Stimulated activated CD8-positive, alpha-beta memory T cell treated with anti-CD3 and anti-CD28 coated beads, Interleukin-15, amount 100 ng/mL, for 4 hours (primary cell): ENCODE measurements at places on chromosomes 5 and 9.
A peak's percentile ranks its signal among the peaks of the same experiment; 100 is the strongest.

DNA sequence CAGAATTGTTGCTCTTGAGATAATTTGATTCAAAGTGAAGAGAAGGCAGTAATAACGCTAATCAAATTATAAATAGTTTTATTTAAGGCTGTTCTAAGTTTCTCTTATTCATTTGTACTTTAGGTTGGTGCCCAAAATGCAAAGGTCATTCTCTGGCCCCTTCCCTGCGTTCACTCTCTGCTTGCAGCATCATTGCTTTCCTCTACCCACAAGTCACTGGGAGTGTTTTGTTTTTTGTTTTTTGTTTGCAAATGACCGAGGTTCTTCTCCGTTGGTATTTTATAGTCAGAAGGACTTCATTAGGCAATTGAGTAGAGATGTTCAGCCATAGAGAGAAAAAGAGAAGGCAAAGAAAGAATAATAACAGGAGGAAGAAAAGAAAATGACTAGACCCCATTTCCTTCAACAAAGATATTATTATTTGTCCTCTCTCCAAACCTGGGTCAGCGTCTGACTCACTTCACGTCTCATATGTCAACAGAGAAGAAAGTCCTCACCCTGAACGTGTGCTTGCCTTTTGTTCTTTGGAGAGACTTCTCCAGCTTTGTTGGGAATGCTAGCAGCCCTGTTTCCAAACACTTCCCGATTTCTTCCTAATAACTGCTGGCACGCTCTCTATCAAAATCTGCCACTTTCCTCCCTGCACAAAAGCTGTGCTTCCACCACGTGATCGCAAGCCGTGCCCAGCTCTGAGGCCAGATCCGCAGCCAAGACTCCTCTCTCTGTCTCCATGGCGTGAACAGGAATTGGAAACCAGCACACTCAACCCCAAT is 119.8 kb downstream of the EBF1 start:
- no peak for DNase-seq

DNA sequence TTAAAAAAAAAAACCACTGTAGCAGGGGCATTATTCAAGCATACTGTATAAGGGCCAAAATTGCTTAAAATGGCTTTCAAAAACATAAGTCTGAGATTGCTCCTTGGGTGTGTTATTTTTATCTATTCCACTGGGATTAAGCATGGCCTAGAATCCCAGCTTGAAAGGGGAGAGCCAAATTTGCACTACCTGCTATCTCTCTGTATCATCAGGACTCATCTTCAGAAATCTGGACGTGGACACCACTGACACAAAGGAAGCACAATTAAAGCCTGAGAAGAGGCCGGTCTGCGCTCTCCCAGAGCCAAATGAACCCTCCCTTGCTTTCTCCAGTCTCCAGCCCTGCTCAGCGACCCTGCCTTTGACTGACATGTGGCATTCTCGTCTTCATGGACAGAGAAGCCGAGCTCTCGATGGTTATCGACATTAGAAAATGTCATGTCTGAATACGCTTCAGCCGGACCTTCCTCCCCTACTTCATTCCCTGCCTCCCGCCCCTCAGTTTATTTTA is 151.3 kb downstream of the EBF1 start:
- DNase-seq = no peak

- peak; percentile 31 for DNase-seq
Observed at GRCh38 chr5:67166460-67167285, 29.9 kb downstream of the CD180 start.

- no peak for DNase-seq
Observed at GRCh38 chr5:110836851-110837250, 98.0 kb downstream of the SLC25A46 start.

DNA sequence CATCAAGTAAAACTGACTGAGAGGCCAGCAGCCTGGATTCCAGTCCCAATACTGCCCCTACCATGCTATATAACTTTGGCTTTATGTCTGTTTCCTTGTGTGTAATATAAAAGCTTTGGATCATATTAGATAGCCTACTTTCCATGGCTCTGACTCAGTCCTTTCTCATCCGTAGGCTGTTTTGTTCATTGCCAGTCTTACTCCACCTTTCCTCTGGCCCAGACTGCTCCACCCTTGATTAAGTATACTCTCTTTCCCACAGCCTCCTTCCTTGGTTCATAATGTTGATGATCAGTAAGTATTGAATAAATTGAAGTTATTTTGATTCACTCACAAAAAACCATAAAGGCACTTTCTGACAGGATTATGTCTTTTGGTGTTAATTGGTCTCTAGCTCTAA is 1.5 kb upstream of the MRPS30 start:
- no peak for DNase-seq

DNA sequence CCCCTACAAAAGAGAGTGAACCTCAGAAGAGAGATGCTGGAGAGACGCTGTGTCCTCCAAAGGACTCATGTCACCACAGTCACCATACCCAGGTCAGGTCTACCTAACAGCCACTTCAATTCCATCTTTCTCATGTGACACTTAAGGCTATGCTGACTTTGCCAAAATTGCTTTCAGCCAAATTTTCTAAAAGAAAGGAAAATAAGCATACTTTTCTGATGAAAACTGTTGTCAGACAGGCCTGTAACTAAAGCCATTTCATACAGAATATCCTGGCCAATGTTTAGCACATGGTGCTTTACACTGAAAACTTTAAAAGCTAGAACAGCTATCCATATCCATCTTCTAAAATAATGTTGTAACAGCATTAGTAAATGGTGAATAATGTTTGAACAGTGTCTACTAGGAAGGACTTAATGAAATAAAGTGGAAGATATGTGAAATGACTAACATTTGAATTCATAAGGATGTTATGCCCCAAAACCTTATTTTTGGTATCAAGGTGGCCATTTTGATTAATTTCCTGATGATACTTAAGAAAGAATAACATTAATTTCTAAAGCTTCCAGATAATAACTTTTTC is 97.2 kb downstream of the NFIB start:
- no peak for DNase-seq

DNA sequence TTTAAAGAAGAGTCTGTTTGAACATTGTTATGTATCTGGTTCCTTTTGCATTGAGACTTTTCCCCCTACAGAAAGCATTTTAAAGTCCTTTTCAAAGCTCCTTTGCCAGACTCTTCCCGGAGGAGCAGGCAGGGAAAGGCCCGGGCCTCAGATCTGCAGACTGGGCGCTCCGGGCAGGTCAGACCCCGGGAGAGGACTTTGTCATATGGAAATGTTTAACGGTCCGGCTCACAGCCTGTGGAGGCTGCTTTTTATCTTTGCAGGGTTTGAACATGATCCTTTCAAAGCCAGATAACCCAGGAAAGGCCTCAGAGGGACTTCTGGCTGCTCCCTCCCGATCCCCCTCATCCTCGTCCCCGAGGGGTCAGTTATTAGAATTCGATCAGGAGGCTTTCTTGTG is 82.1 kb upstream of the IRX2 start:
- no peak for DNase-seq

DNA sequence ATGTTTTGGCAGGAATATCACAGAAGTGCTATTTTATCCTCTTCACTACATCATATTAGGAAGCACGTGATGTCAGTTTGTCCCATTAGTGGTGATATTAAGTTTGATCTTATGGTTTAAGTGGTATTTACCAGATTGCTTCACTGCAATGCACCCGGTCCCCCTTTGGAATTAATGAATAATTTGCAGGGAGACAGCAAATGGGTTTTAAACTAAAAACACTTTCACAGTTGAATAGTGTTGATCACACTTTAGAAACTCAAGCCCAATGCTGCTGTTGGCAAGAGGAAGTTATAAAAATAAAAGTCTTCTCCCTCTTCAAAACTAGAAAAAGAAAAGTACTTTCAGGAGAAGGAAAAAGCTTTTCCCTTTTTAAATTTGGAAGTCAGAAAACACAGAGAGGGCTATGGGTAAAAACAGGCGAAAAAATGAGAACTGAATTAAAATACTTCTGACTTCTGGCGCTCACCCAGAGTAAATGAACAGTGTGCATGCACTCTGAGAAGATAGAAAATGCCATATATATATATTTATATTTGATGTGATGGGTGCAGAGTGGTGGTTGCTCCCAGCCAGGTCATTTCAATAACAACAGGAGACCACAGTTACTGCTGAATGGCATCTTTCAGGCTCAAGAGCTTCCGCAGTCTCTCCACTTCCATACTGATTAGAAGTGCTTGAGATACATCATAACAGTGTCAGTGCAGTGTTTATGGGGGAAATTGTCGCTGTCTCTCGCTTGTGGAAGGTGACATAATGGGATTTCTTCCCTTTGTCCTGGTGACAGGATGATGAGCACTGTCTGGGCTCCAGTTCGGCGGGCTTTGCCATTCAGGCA is 278.0 kb downstream of the ZSWIM6 start:
- DNase-seq = no peak

- DNase-seq = no peak
Observed at GRCh38 chr5:95725937-95726810, 5.0 kb upstream of the RHOBTB3 start.

DNA sequence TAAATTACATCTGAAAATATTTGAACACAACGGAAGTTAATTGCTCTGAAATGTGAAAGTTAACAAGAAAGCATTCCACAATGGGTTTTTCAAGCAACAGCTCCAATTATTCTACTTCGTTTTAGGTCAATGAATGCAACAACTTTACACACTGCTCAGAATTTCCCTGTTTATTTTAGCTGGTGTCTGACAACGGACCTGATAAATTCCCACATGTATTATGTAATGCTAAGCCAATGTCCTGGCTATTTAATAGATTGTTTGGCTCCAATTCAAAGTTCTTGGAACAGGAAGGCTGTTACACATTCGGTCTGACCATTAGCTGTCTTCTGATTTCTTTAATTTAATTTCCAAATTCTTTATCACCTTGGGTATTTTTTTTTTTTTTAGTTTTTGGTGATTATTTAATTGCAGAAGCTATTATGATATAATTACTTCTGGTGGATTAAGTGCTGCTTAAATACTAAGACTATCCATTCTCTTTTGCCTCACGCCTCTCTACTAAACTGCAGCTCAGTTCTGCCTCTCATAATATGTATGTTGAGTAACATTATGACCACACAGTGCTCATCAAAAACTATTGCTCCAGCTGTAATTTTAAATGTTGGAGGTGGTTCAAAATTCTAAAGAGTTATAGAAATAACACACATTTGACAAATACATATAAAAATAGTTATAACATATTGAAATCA is 57.9 kb downstream of the MEF2C start:
- DNase-seq = no peak

GRCh38 chr5:15079566-15079965 is 208.0 kb upstream of the ANKH start:
- DNase-seq = no peak

DNA sequence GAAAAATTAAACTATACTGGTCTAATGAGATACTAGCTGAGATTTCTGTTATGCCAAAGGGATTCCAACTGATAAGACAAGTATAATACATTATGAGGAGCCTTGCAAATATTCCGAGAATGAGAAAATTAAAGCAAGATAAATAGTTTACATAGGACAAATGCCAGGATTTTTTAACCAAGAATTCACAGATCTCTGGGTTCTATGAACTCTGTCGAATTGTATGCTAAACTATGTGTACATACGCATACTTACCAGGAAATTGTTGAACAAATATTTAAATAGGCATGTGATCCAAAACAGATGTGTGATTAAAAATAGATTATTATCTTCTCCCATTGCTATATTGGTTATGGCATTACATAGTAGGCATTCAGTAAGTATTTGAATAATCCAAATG is 616.6 kb downstream of the GABRG2 start:
- no peak for DNase-seq

DNA sequence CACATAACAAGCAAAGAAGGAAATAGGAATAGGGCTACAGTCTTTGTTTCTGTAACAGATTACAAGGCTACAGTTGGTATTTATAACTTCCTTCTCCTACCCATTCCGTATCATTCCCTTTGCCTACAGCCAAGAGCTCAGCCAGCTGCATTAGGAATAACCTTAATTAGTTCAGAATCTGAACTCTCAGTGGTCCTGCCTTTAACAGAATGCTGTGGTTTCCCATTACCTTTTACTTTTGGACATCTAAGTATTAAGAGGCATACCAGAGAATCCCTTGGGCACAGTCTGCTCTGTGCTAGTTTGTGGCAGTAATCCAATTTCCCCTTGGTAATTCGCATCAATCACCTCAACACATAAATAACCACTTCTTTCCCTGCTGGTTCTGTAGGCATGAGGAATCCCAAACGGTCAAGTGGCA is 44.2 kb downstream of the PKD2L2 start:
- DNase-seq = no peak

- DNase-seq = no peak
Observed at GRCh38 chr9:8223861-8224260, 424.3 kb upstream of the DMAC1 start.

- DNase-seq = no peak
Observed at GRCh38 chr5:10507575-10508096, 56.2 kb upstream of the ANKRD33B start.

GRCh38 chr9:19155106-19155935 is 28.0 kb upstream of the PLIN2 start:
- DNase-seq = no peak

- DNase-seq = no peak
Observed at GRCh38 chr5:167451076-167451475, 840.4 kb upstream of the WWC1 start.

DNA sequence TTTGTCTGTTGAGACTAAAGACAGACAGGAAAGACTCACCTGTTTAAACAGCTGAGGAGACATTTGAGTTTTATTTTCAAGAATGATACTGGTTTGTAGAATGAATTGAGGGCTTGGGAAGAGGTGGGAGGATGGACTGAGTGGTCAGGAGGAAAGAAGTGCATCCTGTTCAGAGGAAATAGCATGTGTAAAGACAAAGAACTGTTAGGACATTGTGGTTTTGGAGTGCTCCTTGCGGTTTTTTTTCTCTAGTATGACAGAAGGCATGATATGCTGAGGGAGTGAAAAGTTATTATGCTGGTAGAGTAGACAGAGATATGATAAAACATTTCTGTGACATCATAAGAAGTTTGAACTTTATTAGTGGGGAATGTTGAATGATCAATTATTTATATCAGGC is 270.7 kb upstream of the ELAVL2 start:
- DNase-seq = no peak

DNA sequence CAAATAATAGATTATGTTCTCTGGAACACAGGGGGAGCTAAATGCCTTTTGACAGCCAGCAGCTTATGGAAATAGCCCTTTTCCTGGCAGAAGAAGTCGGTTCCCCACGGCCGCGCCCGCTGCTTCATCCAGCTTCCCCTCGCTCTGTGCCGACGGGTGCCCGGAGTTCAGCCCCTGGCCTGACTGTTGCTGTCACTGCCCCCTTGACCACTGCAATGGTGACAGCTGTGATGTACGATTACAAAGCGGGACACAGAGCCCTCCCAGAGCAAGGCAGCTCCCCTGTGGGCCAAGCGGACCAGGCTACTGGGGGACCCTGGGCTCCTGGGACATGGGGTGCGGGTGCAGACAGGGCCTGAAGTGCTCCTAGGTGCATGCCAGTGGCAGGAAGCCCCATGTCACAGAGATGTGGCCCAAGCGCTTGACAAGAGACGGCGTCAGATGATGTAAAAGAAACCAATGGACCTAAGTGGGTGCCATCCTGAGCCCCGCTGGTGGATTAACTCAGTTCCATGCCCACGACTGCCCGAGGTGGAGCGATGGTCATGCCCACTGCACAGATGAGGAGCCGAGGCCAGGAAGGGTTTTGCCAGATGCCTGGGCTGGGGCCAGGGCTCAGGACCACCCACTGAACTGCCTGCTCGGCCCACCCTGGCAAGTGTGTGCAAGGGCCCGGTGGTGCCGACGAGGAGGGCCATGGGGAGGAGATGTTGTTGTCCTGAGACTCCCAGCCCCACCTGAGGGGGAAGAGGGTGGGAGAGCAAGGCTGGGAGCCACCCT is 13.2 kb upstream of the CLPTM1L start:
- DNase-seq = no peak

GRCh38 chr9:1031951-1032601 is 18.1 kb upstream of the DMRT2 start:
- DNase-seq = no peak

GRCh38 chr5:89849830-89850512 is 559.6 kb downstream of the CETN3 start:
- DNase-seq = no peak

GRCh38 chr9:87212605-87213021 is 265.3 kb upstream of the GAS1 start:
- DNase-seq = no peak
